ENCODE measurements at places on chromosomes 7 and 10. TPM values are rescaled to one million over a fixed set of nuclear protein-coding genes. Genes with fewer than 3 reads are reported as not detected.

Gene C10orf95
- not detected for total RNA-seq

Gene IDI2
- not detected for total RNA-seq

Gene CPN1
- total RNA-seq: not detected

Gene KAZALD1
- total RNA-seq: 71.5 TPM

Gene MACC1
- total RNA-seq: 0.18 TPM

Gene C10orf105
- not detected for total RNA-seq

Gene ZNF783
- total RNA-seq: 9.1 TPM

Gene CUTC
- 18.3 TPM for total RNA-seq

Gene ITPRIP
- 15.7 TPM for total RNA-seq

Gene GTF2IRD2
- total RNA-seq: 8.4 TPM

Gene LIPK
- total RNA-seq: not detected

Gene HMX3
- not detected for total RNA-seq

Gene ZNF3
- 71.3 TPM for total RNA-seq

Gene FAS
- total RNA-seq: 61.9 TPM

Gene OR2A7
- total RNA-seq: 0.98 TPM

Gene UTF1
- not detected for total RNA-seq

Gene MBL2
- total RNA-seq: not detected

Gene C7orf33
- not detected for total RNA-seq

Gene INMT
- 219 TPM for total RNA-seq

Gene KCNK18
- total RNA-seq: not detected

Gene OR2A1
- total RNA-seq: 0.27 TPM

Gene PLPP4
- not detected for total RNA-seq

Gene ADAM12
- total RNA-seq: 82.7 TPM

Gene MMP21
- 0.09 TPM for total RNA-seq

Gene HABP2
- total RNA-seq: not detected

Gene PIP
- not detected for total RNA-seq

Gene SYCE1
- 0.09 TPM for total RNA-seq

Gene JCAD
- total RNA-seq: 27.9 TPM

Gene LIPJ
- total RNA-seq: 0.09 TPM

Gene FBXO24
- 0.54 TPM for total RNA-seq

Gene PVRIG
- not detected for total RNA-seq

Gene MGAM2
- total RNA-seq: not detected

Gene HEPACAM2
- not detected for total RNA-seq

Gene VENTX
- not detected for total RNA-seq

Gene UNCX
- total RNA-seq: not detected

Gene CLCN1
- 0.16 TPM for total RNA-seq

Gene KBTBD2
- total RNA-seq: 18.2 TPM

Gene SLC16A12
- total RNA-seq: 0.90 TPM

Gene MRLN
- total RNA-seq: not detected

Gene SPACDR
- total RNA-seq: 0.27 TPM

Gene PLXDC2
- 11.2 TPM for total RNA-seq

Gene GPNMB
- total RNA-seq: 479 TPM

Data from fibroblast of the aortic adventitia (primary cell).